ENCODE measurements at places on chromosomes 3 and 15.

DNA sequence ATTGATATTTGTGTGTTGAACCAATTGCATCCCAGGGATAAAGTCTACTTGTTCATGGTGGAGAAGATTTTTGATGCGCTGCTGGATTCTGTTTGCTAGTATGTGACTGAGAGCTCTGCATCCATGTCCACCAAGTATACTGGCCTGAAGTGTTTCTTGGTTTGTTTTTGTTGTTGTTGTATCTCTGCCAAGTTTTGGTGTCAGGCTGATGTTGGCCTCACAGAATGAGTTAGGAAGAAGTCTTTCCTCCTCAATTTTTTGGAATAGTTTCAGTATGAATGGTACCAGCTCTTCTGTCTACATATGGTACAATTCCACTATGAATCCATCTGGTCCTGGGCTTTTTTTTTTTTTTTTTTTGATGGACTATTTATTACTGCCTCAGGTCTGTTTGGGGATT, 50.9 kb upstream of the OSTN start:
- no peak for DNase-seq

- no peak for DNase-seq
These were observed 189.2 kb downstream of the GBE1 start for GRCh38 chr3:81572201-81572756.

GRCh38 chr3:45988362-45988761, 7.3 kb downstream of the FYCO1 start:
- DNase-seq = no peak

- no peak for DNase-seq
These were observed 8.3 kb downstream of the STARD5 start for GRCh38 chr15:81315452-81316175.

GRCh38 chr3:49673715-49674496, at the start of gene APEH:
Gene APEH, plus strand, starts transcription at chr3:49674351. Its CDS starts 51 bp downstream, at chr3:49674402.
- DNase-seq = peak; percentile 95

- DNase-seq = no peak
These were observed 2.2 kb upstream of the BNIP2 start for GRCh38 chr15:59691194-59691805.

DNA sequence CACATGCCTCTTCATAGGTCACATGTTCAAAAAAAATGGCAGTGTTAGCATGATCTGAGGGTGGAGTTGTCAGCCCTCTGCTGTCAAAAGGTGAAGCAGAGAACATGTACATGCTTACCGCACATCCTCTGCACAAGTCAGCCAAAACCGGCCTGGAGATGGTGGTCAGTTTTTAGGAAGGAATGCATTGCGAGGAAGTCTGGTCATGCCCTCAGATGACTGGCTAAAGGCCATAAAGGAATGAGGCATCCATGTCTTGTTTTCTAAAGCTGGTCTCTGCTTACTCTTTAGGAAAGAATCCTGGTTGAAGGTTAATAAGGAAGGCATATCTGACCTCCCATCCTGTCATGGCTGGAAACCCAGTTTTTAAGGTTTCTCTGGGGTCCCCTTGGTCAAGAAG, 292.0 kb upstream of the CCDC54 start:
- no peak for DNase-seq

- no peak for DNase-seq
These were observed 22.3 kb downstream of the CD200 start for GRCh38 chr3:112355307-112355687.

DNA sequence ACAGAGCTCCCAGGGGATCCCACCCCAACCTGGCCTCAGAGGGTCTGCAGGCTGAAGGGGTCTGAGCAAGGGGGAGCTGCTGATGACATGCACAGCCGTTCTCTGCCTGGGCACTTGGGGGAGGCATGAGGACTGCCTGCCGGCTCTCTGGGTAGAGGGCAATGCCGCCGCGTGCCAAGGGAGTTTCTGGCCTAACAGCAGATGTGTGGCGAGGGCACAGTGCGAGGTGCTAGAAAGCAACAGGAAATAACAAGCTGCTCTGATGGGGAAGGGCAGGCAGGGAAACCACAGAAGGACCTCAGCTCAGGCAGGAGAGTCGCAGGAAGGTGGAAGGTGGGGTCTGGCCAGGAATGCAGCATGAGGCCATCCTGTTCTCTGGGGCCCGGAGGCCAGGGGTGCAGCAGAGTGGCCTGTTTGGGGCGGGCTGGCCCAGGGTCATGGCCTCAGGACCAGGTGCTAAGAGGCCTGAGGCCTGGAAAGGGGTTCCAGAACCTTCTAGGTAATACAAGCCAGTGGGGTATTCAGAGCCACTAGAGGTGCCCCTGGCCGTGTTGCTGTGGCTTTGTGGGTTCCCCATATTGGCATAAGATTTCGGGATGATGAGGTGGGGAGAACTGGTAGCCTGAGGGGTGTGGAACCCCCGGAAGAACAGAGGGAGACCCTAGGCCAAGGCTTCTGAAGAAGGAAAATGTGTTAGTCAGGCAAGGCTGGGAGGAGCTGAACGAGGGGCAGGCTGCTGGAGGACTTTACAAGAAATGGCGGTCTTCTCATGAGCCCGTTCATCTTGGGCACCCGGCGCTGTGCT, 41.2 kb downstream of the RGMA start:
- no peak for DNase-seq
